Tracheal epithelial cell (primary cell): ENCODE measurements at places on chromosomes 2 and 18. TPM values are rescaled to one million over a fixed set of nuclear protein-coding genes. Genes with fewer than 3 reads are reported as not detected.

CD28 gene
- total RNA-seq, result not detected in 2 replicates

NEDD4L gene
- 19.0 and 35.9 TPM in 2 replicates for total RNA-seq

ZBTB7C gene
- under 0.01 and 0.72 TPM in 2 replicates for total RNA-seq

CAMKMT gene
- total RNA-seq, result 4.9 and 7.5 TPM in 2 replicates

DSC1 gene
- under 0.01 TPM in 1 of 2 replicates, not detected in the other for total RNA-seq
